ENCODE measurements at places on chromosomes 5 and 9. TPM values are rescaled to one million over a fixed set of nuclear protein-coding genes. Genes with fewer than 3 reads are reported as not detected.

The PCDHGC3 gene
- total RNA-seq: 126 TPM

The IL3 gene
- not detected for total RNA-seq

The SLC44A1 gene
- 61.9 TPM for total RNA-seq

The DPYSL3 gene
- total RNA-seq: 276 TPM

The NIPAL4 gene
- 0.12 TPM for total RNA-seq
